ENCODE measurements at places on chromosomes 5 and 9.

- no peak for DNase-seq
These were observed 504 bp upstream of the OTP start for GRCh38 chr5:77638763-77639671.

GRCh38 chr9:110997847-110998246, 40.4 kb downstream of the LPAR1 start:
- DNase-seq, result no peak

GRCh38 chr5:138458384-138458783, 6.9 kb upstream of the EGR1 start:
- no peak for DNase-seq

DNA sequence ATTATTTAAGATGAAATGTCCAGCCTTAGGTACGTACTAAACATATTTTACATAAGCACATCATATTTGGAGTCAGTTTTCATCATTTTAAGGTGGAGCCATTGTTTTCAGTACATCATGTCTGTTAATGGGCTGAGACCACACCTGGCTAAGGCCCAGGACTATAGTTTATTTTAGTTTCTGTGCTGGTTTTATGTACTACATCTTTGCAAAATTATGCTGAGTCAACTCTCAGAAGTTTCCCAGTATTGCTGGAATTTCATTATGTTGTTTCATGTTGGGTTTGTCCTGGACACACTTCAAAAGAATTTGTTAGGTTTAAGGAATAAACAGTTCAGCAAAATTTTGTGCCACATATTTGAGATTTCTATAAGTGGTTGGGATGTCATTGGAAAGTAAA, 171.2 kb downstream of the CCDC171 start:
- no peak for DNase-seq

GRCh38 chr5:43631182-43631910, 28.4 kb downstream of the NNT start:
- peak; percentile 4 for DNase-seq

- DNase-seq, result no peak
These were observed 24.7 kb upstream of the TMEM250 start for GRCh38 chr9:136143215-136144001.

DNA sequence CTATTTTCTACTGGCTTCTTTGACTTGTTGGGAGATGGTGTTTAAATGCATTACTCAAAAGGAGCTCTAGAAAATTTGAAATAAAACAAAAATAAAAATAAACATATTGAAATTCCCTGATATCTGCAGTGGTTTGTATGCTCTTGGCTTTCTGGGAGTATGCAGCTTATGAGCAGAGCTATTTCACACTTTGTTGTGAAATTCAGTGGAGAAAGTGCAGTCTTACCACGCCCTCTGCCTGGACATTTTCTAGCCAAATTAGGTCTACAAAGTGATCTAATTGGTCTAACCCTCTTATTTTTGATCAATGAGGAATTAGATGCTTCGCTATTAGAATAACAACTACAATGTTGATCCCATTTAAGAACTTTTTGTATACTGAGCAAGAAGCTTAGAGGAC, 66.8 kb downstream of the INSYN2B start:
- DNase-seq, result no peak

DNA sequence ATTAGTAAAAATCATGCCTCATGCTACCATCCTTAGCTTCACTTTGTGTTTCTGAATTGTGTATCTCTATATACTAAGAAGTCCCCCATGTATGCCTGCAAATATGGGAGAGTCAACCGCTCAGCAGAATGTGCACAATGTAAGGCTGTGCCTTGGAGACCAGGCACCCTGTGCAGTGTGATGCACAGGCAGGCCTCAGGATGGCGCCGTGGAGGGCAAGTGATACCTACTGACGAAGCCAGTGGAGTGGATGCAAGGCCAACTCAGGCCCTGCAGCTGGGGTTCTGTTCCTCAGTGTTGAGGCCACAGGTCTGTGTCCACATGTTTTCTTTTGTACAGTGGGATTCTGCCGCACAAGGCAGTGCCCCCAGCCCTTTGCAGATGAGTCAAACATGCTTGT, 28.4 kb downstream of the SYK start:
- no peak for DNase-seq

GRCh38 chr5:179926657-179927056, 19.0 kb upstream of the TBC1D9B start:
- DNase-seq, result no peak

DNA sequence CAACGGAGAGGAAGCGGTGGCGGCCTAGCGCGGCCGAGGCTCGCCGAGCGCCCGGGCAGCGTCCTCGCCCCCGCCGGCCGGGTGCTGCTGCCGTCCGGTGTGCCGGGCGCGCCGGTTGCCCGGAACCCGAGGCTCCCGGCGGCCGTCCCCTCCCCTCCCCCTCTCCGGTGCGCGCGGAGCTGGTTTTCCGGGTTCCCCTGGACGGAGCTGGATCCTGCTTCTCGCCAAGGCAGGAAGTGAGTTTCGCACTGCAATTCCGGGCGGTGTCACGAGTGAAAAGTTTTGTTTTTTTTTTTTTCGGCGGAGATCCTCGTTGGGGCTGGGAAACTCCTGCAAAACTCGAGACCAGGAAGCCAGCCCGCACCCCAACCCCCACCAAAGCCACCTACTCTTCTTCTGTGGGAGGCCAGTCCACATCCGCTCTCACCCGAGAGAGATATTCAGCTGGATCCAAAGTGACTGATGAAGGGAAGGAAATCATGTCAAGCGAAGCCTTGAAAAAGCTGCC, at the start of gene ERBIN:
Gene ERBIN, plus strand, starts transcription at position 300 of the 508 bp plus-strand sequence. CDS start 66,144 bp downstream, outside the sequence.
- peak; percentile 40 for DNase-seq

DNA sequence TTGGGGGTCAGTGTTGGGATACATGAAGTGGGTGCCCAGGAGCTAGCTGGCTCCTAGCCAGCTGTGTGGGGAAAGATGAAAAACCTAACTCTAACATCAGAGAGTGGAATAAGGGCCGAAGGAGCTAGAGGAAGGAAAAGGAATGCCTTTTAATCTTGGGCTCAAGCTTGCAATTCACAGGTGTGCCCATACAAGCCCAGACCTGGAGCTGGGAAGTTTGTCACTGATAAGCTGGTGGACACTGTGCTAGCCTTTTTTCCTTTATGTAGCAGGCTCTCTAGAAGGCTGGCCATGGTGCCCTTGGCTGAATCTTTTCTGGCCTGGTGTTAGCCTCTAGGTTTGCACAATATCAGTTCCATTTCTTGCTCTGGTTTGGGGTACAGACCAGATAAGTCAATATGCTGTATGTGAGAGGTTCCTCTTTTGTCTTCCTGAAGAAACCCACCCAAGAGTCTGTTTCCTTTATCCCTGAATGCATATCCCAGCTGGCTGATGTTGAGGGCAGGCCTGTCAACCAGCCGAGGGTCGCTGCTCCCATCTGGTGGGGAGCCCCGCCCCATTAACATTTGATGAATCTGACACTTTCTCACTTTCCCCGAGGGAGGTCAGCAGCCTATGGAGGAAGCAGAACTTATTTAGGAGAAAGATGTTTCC, 92.4 kb upstream of the CXCL14 start:
- no peak for DNase-seq

- DNase-seq, result no peak
These were observed 4.0 kb upstream of the WDR70 start for GRCh38 chr5:37375091-37375490.

GRCh38 chr5:139647506-139648204, 494 bp upstream of the CXXC5 start:
- DNase-seq, result no peak

- DNase-seq, result no peak
These were observed 92.1 kb downstream of the DAB2IP start for GRCh38 chr9:121743441-121744001.

GRCh38 chr9:84669013-84669287, 579 bp upstream of the NTRK2 start:
- no peak for DNase-seq

- DNase-seq, result no peak
These were observed 323.6 kb downstream of the SEMA5A start for GRCh38 chr5:9222054-9222976.

GRCh38 chr9:16619914-16620520, 250.5 kb downstream of the BNC2 start:
- no peak for DNase-seq

DNA sequence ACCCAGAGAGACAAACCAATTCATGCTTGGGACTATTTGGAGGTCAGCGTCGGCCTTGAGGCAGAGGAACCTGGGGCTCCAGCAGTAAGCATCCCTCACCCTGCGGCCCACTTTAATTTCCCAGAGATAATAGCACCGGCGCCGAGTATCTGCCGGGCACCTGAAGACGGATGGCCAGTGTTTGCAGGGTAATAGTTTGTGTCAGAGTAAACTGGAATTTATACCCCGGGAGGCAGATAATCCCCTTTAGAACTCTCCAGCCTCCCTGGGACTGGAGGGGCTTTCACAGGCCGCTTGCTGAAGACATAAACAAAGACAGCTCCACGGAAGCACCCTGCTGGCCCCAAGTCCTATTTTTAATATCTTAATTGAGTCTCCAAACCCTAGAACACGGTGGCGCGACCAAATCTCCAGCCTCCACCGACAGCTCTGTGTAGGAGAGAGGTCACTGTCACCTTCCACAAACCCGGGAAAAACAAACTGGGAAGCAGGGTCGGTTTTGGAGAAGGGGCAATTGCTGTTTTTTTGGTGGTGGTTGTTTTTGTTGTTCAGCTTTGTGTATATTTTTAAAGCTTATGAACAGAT, 17.4 kb upstream of the FCN1 start:
- no peak for DNase-seq

DNA sequence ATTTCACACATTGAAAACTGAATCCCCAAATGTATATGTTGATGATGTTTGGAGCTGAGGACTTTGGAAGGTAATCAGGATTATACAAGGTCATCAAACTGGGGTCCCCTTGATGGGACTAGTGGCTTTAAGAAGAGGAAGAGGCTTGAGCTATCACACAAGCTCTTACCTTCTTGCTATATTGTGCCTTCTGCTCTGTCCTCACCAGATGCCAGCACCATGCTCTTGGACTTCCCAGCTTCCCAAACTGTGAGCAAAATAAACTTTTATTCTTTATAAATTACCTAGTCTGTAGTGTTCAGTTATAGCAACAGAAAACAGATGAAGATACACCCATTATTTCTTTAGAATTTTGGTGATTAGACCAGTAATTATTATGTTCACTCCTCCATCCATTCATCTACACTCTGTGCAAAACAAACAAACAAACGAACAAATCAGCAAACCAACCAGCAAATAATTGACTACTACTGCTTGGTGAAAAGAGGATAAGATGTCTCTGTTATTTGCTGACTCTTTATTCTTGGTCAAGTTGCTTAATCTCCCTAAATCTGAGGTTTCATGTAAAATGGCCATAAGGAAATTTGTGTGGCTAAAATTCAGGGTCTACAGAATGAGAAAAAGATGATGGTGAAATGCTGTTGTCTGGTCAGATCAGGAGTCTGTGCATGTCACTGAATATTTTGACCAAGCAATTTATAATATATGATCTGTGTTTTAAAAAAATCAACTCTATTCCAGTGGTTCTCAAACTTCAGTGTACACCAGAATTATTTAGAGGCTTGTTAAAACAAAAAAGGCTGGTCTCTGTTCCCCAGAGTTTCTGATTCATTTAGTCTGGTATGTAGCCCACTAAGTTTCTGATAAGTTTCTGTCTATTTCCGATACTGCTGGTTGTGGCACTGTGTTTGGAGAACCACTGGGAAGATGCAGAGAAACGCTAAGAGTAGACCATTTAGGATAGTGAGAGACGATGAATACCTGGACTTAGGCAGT, 854.1 kb downstream of the MAT2B start:
- no peak for DNase-seq

- no peak for DNase-seq
These were observed 464 bp downstream of the CEMIP2 start for GRCh38 chr9:71767776-71768321.

GRCh38 chr5:17076272-17076671, 140.2 kb upstream of the MYO10 start:
- no peak for DNase-seq

- no peak for DNase-seq
These were observed 45.2 kb downstream of the SH3TC2 start for GRCh38 chr5:149017636-149018035.

DNA sequence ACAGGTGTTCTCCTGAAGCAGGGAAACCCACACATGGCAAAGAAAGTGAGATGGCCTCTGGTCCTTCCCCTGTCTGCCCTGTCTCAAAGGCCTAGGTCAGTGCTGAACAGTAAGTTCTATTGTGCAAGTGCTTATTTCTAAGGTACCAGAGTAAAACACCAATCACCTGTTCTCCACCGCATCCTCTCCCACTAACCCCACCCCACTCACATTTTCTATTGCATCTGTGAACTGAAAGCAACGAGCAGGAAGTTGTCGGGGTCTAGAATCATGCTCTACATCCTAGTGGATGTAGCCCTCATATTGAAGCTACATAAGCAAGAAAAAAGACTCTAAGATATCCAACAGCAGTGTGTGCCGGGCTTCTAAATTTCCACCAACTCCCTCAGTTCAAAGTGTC, 265.9 kb downstream of the ENC1 start:
- no peak for DNase-seq

DNA sequence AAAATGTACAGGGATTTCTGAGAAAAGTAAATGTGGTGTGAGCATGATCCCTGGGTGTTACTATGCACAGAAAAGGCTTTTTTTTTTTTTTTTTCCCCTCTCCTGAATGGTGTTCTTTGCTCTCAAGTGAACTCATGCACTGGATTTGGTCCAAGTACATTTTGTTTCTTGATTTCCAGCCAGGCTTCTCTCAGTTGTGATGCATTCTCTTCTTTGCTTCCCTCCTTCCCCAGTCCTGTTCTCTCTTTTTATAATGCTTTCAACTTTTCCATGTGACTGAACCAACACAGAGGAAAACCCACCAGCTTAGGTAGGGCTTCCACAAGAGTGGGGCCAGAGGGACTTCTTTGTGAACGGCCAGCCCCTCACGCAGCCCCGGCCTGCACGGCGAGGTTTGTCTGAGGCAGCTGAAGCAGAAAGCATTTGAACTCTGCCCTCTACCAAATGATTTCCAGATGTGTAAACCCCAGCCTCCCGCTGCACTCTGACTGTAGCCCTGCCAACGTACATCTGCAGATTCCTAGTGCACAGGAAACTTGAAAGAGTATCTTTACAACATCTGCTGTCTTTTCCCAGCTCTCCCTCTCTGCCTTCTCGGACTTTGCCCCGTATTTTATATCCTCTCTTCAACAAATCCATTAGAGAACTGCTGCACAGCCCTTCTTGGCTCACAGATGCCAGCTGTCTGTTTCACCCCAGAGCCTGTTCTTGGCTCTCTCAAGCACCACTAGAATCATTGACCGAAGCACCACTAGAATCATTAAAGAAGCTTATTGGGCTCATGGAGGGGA, 71.8 kb upstream of the CD180 start:
- DNase-seq, result no peak

DNA sequence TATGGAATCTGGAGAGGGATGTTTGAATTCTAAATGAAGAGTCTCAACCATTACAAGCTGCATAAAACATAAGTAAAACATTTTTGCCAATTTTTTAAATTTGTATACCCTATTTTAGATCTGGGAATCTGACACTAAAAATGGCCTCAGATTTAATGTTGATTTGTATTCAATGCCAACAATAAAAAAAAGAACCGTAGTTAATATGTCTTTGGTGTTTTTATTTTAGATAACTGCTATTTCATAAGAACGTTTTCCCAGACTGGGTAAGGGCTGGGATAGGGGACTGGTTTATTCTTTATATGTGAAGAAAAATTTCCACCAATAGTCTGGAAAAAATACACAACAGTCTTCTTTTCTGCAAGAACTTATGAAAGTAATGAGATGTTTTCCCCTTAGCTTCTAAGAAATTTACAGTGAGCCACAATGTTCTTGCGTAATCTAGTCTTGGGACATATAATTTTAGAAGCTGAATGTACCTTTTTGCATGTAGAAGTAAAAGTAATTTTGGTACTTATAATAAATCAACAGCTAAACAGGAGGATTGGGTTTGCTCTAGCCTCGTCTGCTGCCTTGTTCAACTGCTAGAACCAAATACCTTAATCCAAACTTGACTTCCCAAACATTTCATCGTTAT, 244.6 kb upstream of the EFNA5 start:
- DNase-seq, result no peak

GRCh38 chr5:154209591-154210081, 19.1 kb downstream of the GALNT10 start:
- DNase-seq, result no peak
